ENCODE measurements at places on chromosomes 5 and 9.
A peak's percentile ranks its signal among the peaks of the same experiment; 100 is the strongest.

DNA sequence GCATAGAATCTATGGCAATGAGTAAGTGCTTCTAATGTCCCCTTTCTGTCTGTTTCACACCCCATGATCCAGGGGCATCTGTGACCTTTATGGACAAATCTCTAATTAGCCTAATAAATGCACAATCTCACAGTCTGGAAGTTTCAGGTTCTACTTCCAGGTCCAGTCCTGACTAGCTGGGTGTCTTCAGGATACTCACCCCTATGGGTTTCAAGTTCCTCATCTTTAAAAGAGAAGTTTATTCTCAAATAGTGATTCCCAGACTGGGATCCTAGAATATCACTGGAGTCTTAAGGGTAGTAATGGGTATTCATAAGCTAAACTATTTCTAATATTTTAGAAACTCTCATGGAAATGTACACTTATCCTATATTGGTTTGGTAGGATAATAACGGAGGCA lies 77.2 kb upstream of the ABCA1 start:
- DNase-seq = no peak

- no peak for DNase-seq
These were observed 522.1 kb downstream of the CCDC171 start for GRCh38 chr9:16074963-16075362.

- DNase-seq = no peak
These were observed 10.0 kb downstream of the TRAF1 start for GRCh38 chr9:120916588-120916987.

DNA sequence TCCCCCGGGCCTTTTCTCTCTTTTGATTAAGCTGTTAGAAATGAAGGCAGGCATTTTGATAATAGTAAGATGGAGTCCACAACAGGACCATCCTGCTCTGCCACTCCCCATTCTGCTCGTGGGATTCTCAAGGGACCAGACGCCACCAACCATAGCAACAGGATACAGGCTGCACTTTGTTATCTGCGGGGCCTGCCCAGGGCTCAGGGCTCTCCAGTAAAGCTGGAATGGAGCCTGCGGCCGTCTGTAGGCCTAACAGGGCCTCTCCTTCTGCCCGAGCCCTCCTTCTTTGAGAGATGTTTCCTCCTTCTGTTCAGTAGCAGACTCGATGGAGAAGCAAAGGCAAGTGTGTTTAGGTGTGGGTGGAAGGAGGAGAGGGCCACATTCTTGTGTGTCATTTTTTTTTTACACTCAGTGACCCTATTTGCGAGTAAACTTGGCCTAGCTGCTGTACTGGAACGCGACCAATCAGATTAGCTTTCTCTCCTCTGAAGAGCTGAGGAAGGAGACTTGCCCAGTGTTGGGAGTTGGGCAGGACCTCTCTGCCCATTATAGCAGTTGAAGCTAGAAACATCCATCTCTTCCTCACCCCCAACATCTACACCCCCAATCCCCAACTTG lies 8.9 kb upstream of the EPB41L4B start:
- no peak for DNase-seq

DNA sequence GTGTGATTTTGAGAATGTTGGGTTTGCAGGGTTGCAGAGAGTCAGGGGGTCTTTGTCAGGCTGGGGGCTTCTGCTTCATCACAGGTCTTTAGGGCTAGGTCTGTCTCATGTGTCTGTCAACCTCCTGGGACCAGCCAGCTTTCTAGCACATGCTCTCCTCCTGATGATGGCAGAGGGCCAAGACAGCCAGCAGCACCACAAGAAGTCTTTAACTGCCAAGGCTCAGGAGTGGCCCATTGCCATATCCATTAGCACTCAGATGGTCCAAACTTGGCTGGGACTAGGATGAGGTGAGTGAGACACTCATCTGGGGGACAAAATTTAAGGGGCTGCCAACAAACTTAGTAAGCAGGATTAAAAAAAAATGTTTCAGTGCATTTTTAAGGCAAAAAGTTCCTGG lies 384.2 kb upstream of the CDH10 start:
- DNase-seq = peak; percentile 95

DNA sequence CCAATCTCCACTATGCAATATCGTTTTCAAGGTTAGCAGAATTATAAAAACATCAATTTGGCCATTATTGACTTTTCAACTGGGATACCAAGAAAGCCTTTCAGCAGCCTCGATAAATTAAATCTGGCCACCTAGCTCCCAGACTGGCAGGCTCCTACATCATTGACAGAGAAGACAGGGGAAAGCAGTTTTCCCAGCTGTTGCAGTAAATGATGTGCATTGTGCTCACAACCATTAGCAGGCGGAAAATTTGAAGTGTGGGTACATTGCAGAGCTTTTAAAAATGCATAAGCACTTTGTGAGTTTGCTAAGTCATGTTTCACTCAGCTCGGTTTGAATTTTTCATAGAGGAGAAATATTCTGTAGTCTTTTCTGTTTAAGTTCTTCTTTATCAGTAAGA lies 297.9 kb downstream of the KCTD16 start:
- DNase-seq = no peak

DNA sequence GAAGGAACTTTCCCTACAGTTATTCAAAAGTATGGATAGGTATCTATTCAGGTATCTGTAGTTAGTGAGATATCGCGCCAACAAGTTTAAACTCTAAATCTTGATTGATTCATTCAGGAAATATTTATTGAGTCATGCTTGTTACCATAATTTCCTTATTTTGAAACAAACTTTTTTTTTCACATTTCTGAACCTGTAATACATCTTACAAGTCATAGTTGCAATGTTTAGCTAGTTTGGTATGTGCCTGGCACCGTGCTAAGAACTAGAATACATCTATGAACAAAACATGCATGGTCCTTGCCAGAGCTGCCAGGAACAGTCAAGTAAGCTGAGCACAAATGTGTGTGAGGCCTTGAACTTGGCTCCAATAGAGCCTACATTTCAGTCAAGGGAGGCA lies 226.4 kb downstream of the PCSK5 start:
- DNase-seq = no peak
